ENCODE measurements at places on chromosomes 12 and 14. TPM values are rescaled to one million over a fixed set of nuclear protein-coding genes. Genes with fewer than 3 reads are reported as not detected.

CIDEB gene
- 18.1 TPM for total RNA-seq

MAP1LC3B2 gene
- 0.49 TPM for total RNA-seq

SLC7A8 gene
- not detected for total RNA-seq

FOXN4 gene
- not detected for total RNA-seq

PAH gene
- total RNA-seq: not detected

DNA sequence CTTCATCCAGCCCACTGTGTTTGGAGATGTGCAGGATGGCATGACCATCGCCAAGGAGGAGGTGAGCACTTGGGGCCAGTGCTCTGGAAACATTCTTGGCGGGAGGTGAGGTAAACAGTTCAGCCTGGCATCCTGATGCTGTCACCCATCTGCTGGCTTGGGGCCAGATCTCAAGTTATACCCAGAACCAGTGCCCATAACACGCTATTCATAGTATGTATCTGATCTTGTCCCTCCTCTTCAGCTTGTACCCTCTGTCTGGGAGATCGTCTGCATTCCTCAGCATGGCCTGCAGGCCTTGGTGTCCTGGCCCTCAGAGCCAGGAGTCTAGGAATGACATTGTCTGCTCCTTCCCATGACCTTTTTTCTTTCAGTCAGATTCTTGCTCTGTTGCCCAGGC, 31.4 kb downstream of the ALDH2 start:
- no peak overlapping the region for H3K4me3 ChIP-seq
- DNase-seq: no peak

DNA sequence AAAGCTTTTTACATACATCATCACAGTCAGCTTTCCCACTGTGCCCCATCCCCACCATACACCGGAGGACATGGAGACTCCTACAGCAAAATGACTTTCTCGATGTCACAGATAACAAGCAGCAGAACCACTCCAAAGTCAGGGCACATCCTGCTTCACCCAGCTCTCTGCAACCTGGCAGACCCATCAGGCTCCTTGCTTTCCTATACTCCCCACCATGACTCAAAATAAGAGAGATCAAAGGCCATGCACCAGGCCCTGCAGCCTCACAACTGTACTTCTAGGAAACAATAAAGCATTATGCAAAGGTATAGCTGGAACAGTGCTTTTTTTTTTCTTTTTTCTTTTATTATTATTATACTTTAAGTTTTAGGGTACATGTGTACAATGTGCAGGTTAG, 187.4 kb downstream of the DPF3 start:
- DNase-seq: peak; percentile 22
- peaks cover 29% of the 10 kb centered on the region for H3K4me1 ChIP-seq
- no peak overlapping the region for H3K27ac ChIP-seq
- H3K4me3 ChIP-seq: peak overlapping the region; percentile 4
- H3K36me3 ChIP-seq: peaks cover 12% of the 10 kb centered on the region

GRCh38 chr12:126286203-126286602, 1221.0 kb downstream of the AACS start:
- no peak for DNase-seq
- H3K36me3 ChIP-seq: no peaks in the 10 kb centered on the region
- H3K4me1 ChIP-seq: no peaks in the 10 kb centered on the region
- H3K27me3 ChIP-seq: no peaks in the 10 kb centered on the region

DNA sequence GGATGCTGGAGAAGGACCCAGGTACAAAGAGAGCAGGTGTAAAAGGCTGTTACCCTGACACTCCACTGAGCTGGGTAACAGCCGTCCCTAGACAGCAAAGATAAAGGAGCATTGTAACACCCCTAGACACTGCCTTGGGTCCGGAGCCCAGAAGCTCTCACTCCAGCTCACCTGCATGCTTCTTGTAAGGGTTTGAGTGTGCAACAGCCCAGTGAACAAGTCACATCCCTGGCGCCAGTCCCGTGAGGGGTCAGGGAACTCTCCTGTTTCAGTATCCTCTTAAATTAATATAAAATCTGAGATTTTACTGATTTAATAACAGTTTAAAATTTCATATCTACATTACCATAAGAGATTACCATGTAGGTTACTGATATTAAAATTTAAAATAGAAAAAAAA, 124.8 kb upstream of the LMO3 start:
- no peaks in the 10 kb centered on the region for H3K4me1 ChIP-seq
- no peaks in the 10 kb centered on the region for H3K36me3 ChIP-seq
- H3K27ac ChIP-seq: no peak overlapping the region
- DNase-seq: no peak
- no peaks in the 10 kb centered on the region for H3K27me3 ChIP-seq

DNA sequence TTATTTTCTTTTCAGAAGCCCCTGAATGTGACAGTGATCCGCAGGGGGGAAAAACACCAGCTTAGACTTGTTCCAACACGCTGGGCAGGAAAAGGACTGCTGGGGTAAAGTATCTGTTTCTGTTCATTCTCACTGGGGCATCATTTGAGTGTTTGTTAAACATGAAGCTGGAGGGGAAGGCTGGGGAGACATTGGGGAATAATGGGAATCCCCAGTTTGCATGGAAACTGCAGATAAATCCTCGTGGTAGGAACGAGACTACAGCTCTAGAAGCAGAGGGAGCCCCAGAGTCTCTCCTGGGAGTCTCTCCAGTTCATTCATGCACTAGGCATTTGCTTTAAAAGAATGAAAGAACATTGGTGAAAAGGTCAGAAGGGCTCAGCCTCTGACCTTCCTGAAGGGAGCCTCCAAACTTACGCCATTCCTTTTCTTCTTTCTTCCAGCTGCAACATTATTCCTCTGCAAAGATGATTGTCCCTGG, 2.5 kb upstream of the CFAP251 start:
- H3K4me3 ChIP-seq: no peak overlapping the region
- DNase-seq: no peak

DNA sequence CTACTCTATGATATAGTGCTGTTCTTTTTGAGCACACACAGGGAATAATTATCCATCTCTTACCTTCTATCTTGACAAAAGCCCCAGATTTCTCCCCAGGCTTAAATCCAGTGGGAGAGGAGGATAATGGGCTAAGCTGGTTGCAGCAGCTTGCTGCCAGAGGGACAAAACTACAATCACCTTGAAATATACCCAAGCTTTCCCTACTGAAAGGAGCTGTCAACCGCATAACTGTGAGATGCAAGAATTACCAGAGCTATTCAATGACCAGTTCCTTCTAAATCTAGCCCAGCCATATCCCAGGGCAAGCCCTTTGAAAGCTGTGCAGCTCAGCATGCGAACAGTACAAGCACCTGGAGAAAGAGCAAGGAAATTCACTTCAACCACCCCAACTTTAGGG, 943 bp upstream of the MGAT4C start:
- no peak for DNase-seq
- H3K4me1 ChIP-seq: no peaks in the 10 kb centered on the region
- H3K4me3 ChIP-seq: no peak overlapping the region
- H3K27me3 ChIP-seq: no peaks in the 10 kb centered on the region
- H3K27ac ChIP-seq: no peak overlapping the region
- no peaks in the 10 kb centered on the region for H3K36me3 ChIP-seq

GRCh38 chr12:33223956-33224355, 215.7 kb downstream of the SYT10 start:
- no peaks in the 10 kb centered on the region for H3K36me3 ChIP-seq
- no peaks in the 10 kb centered on the region for H3K27me3 ChIP-seq
- no peak overlapping the region for H3K4me3 ChIP-seq
- no peaks in the 10 kb centered on the region for H3K4me1 ChIP-seq
- H3K27ac ChIP-seq: no peak overlapping the region

- H3K27me3 ChIP-seq: no peaks in the 10 kb centered on the region
- no peak overlapping the region for H3K27ac ChIP-seq
- DNase-seq: no peak
- no peak overlapping the region for H3K4me3 ChIP-seq
- H3K4me1 ChIP-seq: no peaks in the 10 kb centered on the region
Observed at GRCh38 chr12:106709068-106709511, 65.4 kb upstream of the RIC8B start.

DNA sequence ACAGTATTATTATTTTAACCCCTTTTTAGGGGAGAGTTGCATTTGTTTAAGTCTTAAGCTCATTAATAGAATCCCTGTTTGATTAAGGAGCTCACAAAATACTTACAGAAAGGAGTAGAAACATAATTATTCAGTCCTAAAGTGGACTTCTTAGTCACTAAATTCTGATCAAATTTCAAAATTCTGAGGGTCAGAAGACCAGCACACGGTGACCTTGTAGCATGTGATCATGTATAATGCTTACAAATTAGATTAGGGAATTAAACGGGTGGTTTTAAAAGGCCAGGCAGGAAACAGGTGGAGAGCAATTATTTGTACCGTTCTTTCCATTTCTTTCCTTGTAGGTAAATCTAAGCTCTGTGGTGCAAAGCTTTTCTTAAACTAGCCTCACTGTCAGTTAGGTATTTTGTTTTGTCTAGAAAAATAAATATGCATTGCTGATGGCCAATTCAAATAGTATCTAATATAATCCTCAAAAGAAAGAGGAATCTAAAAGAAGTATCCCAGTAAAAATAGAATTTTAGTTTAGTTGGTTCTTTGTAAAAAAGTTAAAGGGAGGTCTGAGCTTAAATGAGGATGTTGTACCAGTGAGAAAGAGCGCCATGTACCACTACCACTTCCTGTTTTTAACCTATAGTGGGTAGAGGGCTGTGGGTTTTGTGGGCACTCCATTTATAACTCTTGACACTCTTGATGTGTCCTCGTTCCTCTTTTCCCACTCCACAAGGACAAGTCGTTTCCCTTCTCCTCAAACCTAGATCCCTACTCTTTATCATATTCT, 51.1 kb downstream of the SLC38A1 start:
- no peaks in the 10 kb centered on the region for H3K27me3 ChIP-seq
- H3K4me1 ChIP-seq: peaks cover 97% of the 10 kb centered on the region
- H3K27ac ChIP-seq: peak overlapping the region; percentile 92
- DNase-seq: peak; percentile 64
- H3K36me3 ChIP-seq: peaks cover 57% of the 10 kb centered on the region
- peak overlapping the region; percentile 68 for H3K4me3 ChIP-seq

DNA sequence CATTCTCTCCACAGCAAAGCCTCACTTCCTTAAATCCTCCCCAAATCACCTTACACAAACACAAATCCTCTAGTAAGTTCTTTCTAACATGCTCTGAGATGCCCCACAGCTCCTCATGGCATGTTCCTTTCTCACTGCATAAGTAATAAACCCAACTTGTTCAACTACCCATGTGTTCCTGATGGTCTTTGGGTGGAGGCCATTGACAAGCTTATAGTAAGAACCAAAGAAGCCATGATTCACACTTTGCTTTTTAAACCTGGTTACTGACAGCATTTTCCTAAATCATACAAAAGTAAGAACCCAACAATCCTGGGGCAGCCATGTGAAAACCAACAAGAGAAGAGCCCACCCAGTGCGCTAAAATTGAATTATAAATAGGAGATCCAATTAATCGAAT, 138.6 kb downstream of the ITPR2 start:
- no peak overlapping the region for H3K4me3 ChIP-seq
- no peak overlapping the region for H3K27ac ChIP-seq
- peaks cover 9% of the 10 kb centered on the region for H3K4me1 ChIP-seq
- peaks cover 30% of the 10 kb centered on the region for H3K36me3 ChIP-seq
- DNase-seq: no peak
- H3K27me3 ChIP-seq: peaks cover 2% of the 10 kb centered on the region

DNA sequence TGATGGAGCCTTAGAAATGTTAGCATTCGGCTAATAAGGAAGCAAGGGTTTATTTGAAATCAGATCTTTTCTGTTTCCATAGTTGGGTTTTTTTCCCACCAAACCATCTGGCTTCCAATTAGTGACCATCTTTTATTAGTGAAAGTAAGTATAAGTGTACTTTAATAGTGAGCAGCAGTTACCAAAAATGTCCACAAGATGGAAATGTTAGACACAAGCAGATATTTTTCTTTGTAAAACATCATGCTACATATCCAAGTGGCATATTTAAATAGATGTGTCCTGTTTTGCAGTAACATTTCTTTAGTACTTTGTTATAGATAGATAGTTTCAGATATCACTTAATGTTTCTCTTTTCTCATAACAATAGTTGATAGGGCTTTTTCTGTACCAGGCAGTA, 28.8 kb downstream of the YEATS4 start:
- no peak overlapping the region for H3K27ac ChIP-seq
- H3K36me3 ChIP-seq: peaks cover 29% of the 10 kb centered on the region
- no peak for DNase-seq

DNA sequence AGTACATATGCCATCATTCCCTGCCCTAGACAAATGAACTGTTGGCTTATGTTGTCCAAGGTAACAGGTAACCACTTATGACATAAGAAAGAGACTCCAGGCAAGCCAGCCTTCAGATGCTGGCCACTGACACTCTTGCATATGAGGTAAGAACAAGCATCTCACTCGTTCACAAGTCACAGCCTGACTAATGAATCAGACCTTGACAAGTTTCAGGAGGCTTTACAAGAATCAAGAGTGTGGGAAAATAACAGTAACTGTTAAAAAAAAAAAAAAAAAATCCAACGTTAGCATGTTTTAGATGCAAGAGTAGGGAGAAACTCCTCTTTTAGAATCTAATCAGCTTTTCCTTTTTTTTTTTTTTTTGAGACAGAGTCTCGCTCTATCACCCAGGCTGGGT, 40.7 kb downstream of the ZFYVE1 start:
- H3K4me1 ChIP-seq: no peaks in the 10 kb centered on the region
- no peak overlapping the region for H3K4me3 ChIP-seq
- peaks cover 26% of the 10 kb centered on the region for H3K36me3 ChIP-seq

DNA sequence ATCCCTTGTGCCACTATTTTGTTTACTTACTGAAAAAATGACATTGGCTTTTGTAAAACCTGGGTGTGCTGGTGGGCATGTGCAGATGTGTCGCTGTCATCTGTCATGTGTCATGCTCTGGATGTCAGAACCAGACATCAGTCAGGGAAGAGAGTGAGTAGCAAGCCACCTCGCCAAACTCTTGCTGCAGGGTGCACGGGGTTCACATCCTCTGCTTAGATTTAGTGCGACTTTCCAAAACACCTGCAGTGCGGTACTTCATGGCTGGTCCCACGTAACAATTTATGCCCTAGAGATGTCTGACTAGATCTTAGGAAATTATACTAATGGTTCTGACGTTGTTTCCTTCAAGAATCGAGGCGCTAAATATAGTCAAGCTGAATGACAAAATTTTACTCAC, 106.7 kb downstream of the CRADD start:
- peak overlapping the region; percentile 32 for H3K4me3 ChIP-seq
- H3K27ac ChIP-seq: peak overlapping the region; percentile 43
- peak; percentile 39 for DNase-seq
- H3K4me1 ChIP-seq: peaks cover 50% of the 10 kb centered on the region

Measured in activated T-helper 1 cell treated with anti-CD3 and anti-CD28 coated beads, Interleukin-12 subunit alpha, Interleukin-12 subunit beta, Interleukin-2, Interleukin-4 antibody, amounts not matched to agents 30 ng/mL and 10 ng/mL and 1 ng/mL, durations not matched to agents 14 hours and 24 hours and 36 hours (primary cell).